ENCODE measurements at places on chromosomes 2 and 18. TPM values are rescaled to one million over a fixed set of nuclear protein-coding genes. Genes with fewer than 3 reads are reported as not detected.

The SKOR2 gene
- total RNA-seq, result not detected

The COL5A2 gene
- 3.1 TPM for total RNA-seq

GRCh38 chr2:230904856-230905447, 20.1 kb downstream of the GPR55 start:
- DNase-seq, result no peak
- H3K27me3 ChIP-seq, result peaks cover 15% of the 10 kb centered on the region
- H3K4me3 ChIP-seq, result no peak overlapping the region
- no peaks in the 10 kb centered on the region for H3K36me3 ChIP-seq
- peaks cover 41% of the 10 kb centered on the region for H3K4me1 ChIP-seq

- peaks cover 7% of the 10 kb centered on the region for H3K27me3 ChIP-seq
- no peak overlapping the region for H3K27ac ChIP-seq
- no peak for DNase-seq
- no peak overlapping the region for H3K4me3 ChIP-seq
Observed at GRCh38 chr18:67549946-67550345, 33.4 kb upstream of the DSEL start.

The ITGB6 gene
- not detected for total RNA-seq

The EFEMP1 gene
- not detected for total RNA-seq

The CLHC1 gene
- 3.1 TPM for total RNA-seq

DNA sequence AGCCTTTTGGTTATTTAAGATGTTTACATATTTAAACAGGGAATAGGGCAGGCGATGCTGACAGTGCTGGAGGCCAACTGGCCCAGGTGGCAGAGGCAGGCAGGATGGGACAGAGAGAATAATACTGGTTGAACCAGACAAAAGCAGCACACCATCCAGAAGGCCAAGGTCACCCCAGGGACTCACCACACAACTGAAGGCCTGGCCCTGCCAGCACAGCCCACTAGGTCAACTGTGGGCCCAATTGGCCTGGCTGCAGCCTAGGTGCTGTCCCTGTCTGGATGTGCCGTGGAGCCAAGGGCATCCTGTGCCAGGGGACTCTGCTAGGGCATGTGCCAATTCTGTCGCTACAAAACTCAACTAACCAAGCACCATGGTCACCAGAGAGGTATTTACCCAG, 69.2 kb downstream of the RNF152 start:
- no peak for DNase-seq
- no peak overlapping the region for H3K27ac ChIP-seq
- H3K27me3 ChIP-seq, result no peaks in the 10 kb centered on the region
- no peaks in the 10 kb centered on the region for H3K4me1 ChIP-seq
- no peak overlapping the region for H3K4me3 ChIP-seq
- H3K36me3 ChIP-seq, result no peaks in the 10 kb centered on the region

The SIX3 gene
- not detected for total RNA-seq

- no peak for DNase-seq
- peaks cover 9% of the 10 kb centered on the region for H3K27me3 ChIP-seq
- H3K4me1 ChIP-seq, result no peaks in the 10 kb centered on the region
- no peak overlapping the region for H3K4me3 ChIP-seq
- peaks cover 12% of the 10 kb centered on the region for H3K36me3 ChIP-seq
Observed at GRCh38 chr2:208363485-208363884, 43.1 kb upstream of the PTH2R start.

Data from activated naive CD4-positive, alpha-beta T cell treated with anti-CD3 and anti-CD28 coated beads for 36 hours (primary cell).